ENCODE measurements at places on chromosomes 3 and 15.

DNA sequence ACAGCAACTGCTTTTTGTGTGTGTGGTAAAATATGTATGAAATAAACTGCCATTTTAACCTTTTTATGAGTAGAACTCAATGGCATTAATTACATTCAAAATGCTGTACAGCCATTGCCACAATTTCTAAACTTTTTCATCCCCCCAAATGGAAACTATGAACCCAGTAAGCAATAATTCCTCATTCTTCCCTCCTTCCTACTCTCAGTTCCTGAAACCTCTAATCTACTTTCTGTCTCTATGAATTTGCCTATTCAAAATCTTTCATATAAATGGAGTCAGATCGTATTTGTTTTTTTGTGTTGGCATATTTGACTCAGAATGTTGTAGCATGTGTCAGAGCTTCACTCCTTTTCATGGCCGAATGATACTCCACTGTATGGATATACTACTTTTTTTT, 5.3 kb upstream of the BLM start:
- DNase-seq = no peak

DNA sequence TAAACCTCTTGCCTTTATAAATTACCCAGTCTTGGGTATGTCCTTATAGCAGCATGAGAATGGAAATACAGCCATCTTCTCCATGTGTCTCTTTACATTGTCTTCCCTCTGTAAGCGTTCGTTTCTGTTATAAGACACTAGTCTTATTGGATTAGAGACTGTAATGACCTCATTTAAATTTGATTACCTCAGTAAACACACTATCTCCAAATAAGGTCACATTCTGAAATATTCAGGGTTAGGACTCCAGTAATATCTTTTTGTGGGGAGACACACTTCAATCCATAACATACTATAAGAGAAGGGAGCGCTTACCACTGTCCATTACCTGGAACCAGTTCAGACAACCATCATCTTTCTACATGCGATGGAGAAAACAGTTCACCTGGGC, 34.3 kb upstream of the CD47 start:
- no peak for DNase-seq

- DNase-seq = no peak
These were observed 314.5 kb downstream of the TIGIT start for GRCh38 chr3:114608293-114608692.

- DNase-seq = no peak
These were observed 334.0 kb upstream of the KCNMB2 start for GRCh38 chr3:178202194-178202593.

DNA sequence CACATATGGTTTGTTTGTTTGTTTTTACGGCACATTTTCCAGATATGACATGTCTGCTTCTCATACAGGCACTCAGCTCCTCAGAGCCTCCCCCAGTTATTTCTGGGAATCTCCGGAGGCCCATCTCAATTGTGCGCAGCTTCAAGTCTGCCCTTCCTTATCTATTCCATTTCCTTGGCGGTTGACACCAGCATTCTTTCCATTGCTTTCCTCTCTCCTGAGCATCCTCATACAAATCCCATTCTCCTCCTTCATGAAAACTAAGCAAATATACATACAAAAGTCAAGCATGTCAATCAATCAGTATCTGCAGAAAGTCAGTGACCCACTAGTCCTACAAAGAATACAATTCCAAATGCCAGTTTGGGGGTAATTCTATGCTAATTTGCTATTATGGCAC, 166.7 kb downstream of the SQOR start:
- DNase-seq = no peak

DNA sequence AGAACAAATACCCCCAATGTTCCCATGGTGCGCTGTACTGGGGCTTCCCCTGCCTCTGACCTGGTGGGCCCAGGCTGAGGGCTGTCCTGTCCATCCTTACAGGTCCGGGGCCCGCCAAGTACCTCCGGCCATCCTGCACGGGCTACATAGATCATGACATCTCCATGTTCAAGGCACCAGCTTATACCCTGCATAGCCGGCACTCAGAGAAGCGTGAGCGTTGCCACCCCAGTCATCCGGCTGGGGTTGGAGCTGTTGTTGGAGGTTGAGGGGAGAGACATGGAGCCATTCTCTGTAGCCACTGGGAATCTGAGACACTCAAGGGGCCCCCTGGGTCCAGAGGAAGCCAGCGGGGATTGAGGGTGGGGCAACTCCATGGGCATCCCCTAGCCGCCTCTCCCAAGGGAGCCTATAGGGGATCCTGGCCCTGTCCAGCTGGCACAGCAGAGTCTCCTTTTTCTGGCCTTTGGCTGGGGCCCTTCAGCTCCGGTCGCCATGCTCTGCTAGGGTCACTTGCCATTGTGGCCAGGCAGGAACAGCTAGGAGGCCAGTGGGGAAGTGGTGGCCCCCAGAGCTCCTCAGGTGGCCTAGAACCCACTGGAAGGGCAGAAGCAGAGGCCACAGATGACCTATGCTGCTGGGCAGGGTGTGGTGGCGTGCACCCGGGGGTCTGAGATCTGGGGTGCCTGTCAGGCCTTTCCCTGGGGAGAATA, 12.5 kb upstream of the CSPG4 start:
- DNase-seq = no peak

- DNase-seq = no peak
These were observed 5.8 kb downstream of the SERPINI2 start for GRCh38 chr3:167467848-167468611.

GRCh38 chr3:42495393-42495792, 7.0 kb upstream of the VIPR1 start:
- no peak for DNase-seq

DNA sequence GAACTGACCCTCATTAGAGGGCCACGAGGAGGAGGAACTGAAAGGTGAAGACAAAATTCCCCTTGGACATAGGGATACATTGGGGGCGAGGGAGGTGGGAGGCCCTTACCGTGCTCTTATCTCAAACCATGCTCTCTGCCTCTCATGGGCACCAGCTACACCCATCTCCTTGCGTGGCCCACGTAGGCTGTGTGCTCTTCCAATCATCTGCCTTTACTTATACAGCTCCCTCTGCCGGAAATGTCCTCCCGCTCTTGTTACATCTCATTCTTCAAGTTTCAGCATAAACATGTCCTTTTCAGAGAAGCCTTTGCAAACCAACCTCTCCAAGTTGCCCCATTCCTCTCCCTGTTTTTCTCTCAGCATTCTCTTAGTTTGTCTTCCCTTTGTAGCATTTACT, 307.8 kb upstream of the PROK2 start:
- no peak for DNase-seq

Measured in epithelial cell of prostate (primary cell).